Posterior vena cava (tissue), 2 donors: ENCODE measurements at places on chromosomes 11 and 22. TPM values are rescaled to one million over a fixed set of nuclear protein-coding genes. Genes with fewer than 3 reads are reported as not detected.

DNA sequence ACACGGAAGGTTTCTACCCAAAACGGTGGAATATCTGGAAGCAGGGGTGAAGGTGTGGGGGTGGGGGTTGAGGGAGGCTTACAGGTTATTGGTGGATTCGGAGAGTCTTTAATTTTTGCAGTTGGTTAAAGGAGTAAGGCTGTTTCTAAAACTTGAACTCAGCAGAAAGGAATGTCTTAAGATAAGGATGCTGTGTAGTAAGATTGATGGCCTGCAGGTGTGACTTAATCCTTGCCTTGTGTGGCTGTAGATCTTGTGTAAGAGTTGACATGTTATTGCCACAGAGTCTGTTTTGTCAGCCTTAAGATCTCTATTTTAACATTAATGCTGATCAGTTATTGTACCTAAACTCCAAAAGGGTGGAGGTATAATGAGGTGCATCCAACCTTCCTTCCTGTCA, 16.4 kb upstream of the OR6M1 start:
- no peak for DNase-seq

- DNase-seq = no peak
Observed at GRCh38 chr11:27388869-27389268, 25.9 kb upstream of the CCDC34 start.

- DNase-seq = no peak
Observed at GRCh38 chr22:49946612-49947295, 13.8 kb upstream of the PIM3 start.

DNA sequence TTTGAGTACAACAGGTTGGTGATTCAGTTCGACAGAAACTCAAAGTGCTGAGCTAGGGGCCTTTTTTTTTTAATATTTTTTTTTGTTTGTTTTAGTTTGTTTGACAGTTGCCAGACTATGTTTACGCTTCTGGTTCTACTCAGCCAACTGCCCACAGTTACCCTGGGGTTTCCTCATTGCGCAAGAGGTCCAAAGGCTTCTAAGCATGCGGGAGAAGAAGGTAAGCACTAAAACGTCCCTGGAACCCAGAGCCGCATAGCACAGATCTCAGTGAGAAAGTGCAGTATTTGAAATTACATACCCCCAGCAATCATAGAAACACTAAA, 649 bp downstream of the PRRG4 start:
- DNase-seq = no peak

GRCh38 chr11:129090056-129090455, 102.1 kb downstream of the ARHGAP32 start:
- DNase-seq = no peak

- peak; percentile 37 for DNase-seq
Observed at GRCh38 chr11:119755356-119756071, 26.5 kb upstream of the NECTIN1 start.

GRCh38 chr11:129814244-129815014, 1.2 kb upstream of the TMEM45B start:
- no peak for DNase-seq

GRCh38 chr11:92251980-92252379, 27.4 kb downstream of the FAT3 start:
- DNase-seq = no peak

GRCh38 chr22:25409240-25409639, 155.2 kb upstream of the GRK3 start:
- peak; percentile 45 for DNase-seq

GRCh38 chr11:128279866-128280265, 307.5 kb downstream of the ETS1 start:
- no peak for DNase-seq

DNA sequence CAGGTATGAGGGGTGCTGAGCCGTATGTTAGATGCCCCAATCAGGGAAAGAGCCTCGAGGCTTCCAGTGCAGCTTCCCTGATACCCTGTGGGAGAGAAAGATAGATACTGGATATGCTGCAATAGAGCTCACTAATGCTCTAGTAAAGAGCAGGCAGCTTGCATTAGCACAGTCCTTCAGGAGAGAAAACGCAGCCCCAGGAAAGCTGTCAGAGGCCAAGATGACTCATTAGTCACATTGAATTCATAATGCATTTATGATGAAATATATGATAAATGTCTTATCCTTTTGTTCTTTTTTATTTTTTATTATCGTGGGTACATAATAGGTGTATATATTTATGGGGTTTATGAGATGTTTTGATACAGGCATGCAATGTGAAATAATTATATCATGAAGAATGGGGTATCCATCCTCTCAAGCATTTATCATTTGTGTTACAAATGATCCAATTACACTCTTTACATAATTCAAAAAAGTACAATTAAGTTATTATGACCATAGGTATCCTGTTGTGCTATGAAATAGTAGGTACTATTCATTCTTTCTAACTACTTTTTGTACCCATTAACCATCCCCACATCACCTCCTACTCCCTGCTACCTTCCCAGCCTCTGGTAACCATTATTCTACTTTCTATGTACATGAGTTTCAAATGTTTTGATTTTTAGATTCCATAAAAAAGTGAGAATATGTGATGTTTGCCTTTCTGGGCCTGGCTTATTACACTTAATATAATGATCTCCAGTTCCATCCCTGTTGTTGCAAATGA, 94.5 kb upstream of the TOP3B start:
- DNase-seq = no peak

DNA sequence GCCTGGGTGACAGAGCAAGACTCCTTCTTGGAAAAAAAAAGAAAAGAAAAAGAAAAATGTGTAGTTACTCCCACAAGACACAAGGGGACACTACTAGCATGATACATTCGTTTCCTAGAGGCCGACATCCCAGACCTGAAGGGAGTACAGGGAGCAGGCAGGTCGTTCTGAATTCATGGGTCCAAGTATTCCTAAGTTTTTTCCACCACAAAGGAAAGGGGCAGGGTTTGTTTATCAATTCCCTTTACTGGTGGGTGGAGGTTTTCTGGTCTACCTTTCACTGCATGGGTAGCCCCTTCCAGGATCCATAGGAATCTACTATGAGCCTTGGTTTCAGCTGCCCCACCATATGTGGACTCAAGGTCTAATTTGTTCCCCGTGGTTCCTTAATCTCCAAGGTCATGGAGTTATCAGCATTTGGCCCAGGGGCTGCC, 11.8 kb downstream of the TIGD3 start:
- no peak for DNase-seq

The TRPM5 gene
- total RNA-seq = not detected

The PRR33 gene
- total RNA-seq = 0.14 TPM
